ENCODE measurements at places on chromosomes 2 and 18. TPM values are rescaled to one million over a fixed set of nuclear protein-coding genes. Genes with fewer than 3 reads are reported as not detected.

DNA sequence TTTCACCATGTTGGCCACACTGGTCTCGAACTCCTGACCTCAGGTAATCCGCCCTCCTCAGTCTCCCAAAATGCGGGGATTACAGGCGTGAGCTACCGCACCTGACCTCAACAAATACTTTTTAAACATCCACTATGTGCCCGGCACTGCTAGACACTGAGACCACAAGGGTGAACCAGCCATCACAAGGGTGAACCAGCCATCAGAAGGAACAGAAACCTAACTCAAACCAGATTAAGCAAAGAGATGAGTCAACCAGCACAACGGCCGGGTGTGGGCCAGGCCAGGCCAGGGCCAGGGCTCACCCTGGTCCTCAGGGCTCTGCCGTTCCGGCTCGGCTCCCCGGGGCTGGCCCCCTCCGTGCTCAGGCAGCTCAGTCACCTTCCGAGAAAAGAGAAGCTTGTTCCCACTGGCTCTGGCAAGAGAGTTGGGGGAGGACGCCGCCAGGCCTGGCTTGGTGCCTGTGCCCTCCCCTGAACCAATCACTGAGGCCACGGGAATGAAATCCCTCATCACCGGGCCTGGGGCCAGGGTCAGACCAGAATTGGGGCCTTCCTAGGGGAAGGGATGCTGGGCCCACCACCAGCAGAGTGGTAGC lies 4.4 kb downstream of the TEX44 start:
- H3K36me3 ChIP-seq = no peaks in the 10 kb centered on the region
- H3K27me3 ChIP-seq = no peaks in the 10 kb centered on the region
- no peak overlapping the region for H3K4me3 ChIP-seq
- H3K4me1 ChIP-seq = no peaks in the 10 kb centered on the region
- DNase-seq = no peak

The GPR155 gene
- 42.7 TPM for total RNA-seq

DNA sequence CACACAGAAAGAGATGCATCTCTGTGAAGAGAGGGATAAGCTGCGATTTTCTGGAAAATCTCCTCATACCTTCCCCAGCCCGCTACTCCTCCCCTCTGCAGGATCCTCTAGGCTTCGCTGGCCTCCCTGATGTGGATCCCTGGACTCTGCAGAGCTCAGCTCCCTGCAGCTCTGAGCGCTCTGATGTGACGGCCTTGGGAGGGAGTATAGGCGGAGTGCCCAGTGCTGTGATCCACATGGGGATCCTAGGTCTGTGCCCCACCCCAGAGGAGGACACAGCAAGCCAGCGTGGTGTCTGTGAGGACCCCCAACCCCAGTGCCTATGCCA lies 111.0 kb downstream of the GYPC start:
- DNase-seq = no peak
- H3K4me1 ChIP-seq = peaks cover 14% of the 10 kb centered on the region
- no peak overlapping the region for H3K27ac ChIP-seq

- no peaks in the 10 kb centered on the region for H3K27me3 ChIP-seq
- DNase-seq = no peak
- no peak overlapping the region for H3K4me3 ChIP-seq
- H3K27ac ChIP-seq = no peak overlapping the region
Measured at GRCh38 chr2:71609958-71610357, 156.6 kb downstream of the DYSF start.

The DES gene
- not detected for total RNA-seq

The PPP1R1C gene
- not detected for total RNA-seq

GRCh38 chr2:98800330-98801064 lies 69.6 kb upstream of the MGAT4A start:
- no peak for DNase-seq
- H3K36me3 ChIP-seq = no peaks in the 10 kb centered on the region
- H3K4me3 ChIP-seq = no peak overlapping the region

The GALNT13 gene
- total RNA-seq = not detected

The CNTNAP5 gene
- not detected for total RNA-seq

The BCL11A gene
- total RNA-seq = 2.0 TPM

The AP1S3 gene
- 3.7 TPM for total RNA-seq

GRCh38 chr2:10162586-10163497 lies 40.3 kb downstream of the RRM2 start:
- H3K27me3 ChIP-seq = no peaks in the 10 kb centered on the region
- peaks cover 4% of the 10 kb centered on the region for H3K4me1 ChIP-seq
- H3K27ac ChIP-seq = no peak overlapping the region
- DNase-seq = no peak

The UGT1A5 gene
- total RNA-seq = not detected

DNA sequence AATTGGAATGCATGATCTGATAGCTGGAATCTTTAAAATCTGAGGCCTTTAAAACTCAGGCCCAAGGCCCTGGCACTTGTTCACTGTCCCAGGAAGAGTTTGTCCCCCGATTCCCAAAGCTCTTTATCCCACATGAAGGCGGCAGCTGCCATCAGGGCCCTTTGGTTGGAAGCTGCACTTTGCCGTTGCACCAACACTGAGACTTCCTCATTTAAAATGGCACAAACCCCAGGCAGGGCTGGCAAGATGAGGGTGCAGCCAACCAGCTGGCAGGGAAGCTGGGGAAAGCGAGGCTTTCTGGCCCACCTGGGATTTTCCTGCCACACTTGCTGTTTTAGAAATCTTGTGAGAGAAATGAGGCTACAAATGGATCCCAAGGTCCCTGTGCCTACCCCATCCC lies 6.3 kb downstream of the FLACC1 start:
- H3K4me3 ChIP-seq = no peak overlapping the region
- no peaks in the 10 kb centered on the region for H3K4me1 ChIP-seq
- peaks cover 6% of the 10 kb centered on the region for H3K36me3 ChIP-seq
- no peak for DNase-seq
- no peaks in the 10 kb centered on the region for H3K27me3 ChIP-seq

DNA sequence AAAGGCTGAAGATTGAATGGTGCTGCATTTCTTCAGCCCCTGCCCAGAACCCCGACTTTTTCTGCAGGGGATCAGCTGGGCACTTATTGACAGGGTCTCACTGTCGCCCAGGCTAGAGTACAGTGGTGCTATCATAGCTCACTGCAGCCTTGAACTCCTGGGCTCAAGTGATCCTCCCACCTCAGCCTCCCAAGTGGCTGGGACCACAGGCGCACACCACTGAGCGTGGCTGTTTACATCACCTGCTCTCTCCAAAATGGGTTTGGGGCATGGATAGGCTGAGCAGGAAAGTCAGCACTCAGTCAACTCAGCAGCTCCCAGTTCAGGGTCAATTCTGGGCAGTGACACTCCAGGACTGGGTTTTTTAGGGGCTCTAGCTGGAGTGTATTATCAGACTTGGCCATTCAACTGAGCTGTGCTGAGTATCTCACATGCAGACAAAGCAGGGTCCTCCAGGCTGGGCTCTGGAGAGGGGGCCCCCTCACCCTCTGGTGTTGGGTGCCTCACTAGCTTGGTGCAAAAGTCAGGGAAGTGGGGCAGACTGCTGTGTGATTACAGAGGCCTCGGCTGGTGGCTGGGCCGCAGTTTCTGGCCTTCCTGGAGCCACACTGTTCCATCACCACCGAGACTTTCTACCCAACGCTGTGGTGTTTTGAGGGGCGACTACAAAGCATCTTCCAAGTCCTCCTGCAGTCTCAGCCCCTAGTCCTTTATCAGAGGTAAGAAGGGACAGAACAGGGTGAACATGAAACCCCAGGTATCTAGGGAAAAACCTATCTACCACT lies 4.5 kb downstream of the ABHD1 start:
- no peak overlapping the region for H3K27ac ChIP-seq
- no peaks in the 10 kb centered on the region for H3K27me3 ChIP-seq
- no peak overlapping the region for H3K4me3 ChIP-seq
- H3K36me3 ChIP-seq = peaks cover 29% of the 10 kb centered on the region
- DNase-seq = no peak

The CRYGD gene
- total RNA-seq = 0.69 TPM

- DNase-seq = no peak
- H3K27ac ChIP-seq = no peak overlapping the region
- no peak overlapping the region for H3K4me3 ChIP-seq
- H3K36me3 ChIP-seq = no peaks in the 10 kb centered on the region
Measured at GRCh38 chr2:99509387-99509786, 19.6 kb upstream of the REV1 start.

- H3K27ac ChIP-seq = no peak overlapping the region
- no peaks in the 10 kb centered on the region for H3K36me3 ChIP-seq
- no peak for DNase-seq
- H3K4me3 ChIP-seq = no peak overlapping the region
Measured at GRCh38 chr2:143916781-143917180, 603.1 kb downstream of the ZEB2 start.

DNA sequence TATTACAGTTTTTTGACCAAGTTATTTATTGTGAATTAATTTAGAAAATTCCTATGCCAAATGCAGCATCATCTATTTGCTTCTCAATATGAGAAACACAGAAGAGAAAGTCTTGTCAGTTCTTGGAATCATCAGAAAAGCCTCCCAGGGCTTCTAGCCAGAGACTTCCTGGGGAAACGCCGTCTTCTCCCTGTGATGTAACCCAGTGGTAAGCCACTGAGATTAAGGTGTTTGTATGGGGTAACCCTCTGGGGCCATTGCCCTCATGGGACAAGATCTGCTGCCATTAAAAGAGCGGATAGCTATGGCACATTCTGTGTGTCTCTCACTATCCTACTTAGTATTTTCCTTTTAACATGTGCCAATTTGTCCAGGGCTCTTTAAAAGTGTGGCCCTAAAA lies 28.0 kb downstream of the ANKRD29 start:
- no peak for DNase-seq
- no peaks in the 10 kb centered on the region for H3K4me1 ChIP-seq
- no peaks in the 10 kb centered on the region for H3K27me3 ChIP-seq
- H3K36me3 ChIP-seq = no peaks in the 10 kb centered on the region
- no peak overlapping the region for H3K4me3 ChIP-seq

GRCh38 chr2:18814387-18814786 lies 225.0 kb upstream of the NT5C1B start:
- no peak overlapping the region for H3K27ac ChIP-seq
- no peaks in the 10 kb centered on the region for H3K4me1 ChIP-seq
- H3K27me3 ChIP-seq = no peaks in the 10 kb centered on the region
- H3K36me3 ChIP-seq = no peaks in the 10 kb centered on the region
- no peak overlapping the region for H3K4me3 ChIP-seq

DNA sequence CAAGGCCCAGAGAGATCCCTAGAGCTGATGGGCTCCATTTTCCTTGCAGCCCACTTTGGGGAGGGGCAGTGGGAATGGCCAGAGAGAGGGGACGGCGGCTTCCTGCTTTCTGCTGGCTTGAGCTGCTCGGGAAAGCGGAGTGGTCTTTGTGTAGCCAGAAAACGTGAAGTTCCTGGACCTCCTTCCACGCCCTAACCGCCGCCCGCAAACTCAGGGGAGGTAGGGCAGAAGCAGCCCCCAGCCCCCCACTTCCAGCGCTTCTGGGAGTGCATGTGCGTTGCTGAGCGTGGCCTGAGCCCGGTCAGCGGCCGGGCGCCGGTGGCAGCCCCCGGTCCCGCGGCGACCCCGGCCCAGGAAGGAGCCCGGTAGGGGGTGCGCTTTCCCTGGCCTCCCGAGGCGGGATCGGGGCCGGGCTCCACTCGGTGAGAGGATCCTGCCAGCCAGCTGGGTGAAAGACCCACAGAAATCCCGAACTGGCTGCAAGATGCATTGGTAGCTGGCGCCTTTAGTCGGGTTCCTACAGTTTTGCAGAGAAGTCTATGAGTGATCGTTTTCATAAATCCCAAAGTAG lies 25.3 kb upstream of the BOD1L2 start:
- no peak overlapping the region for H3K27ac ChIP-seq
- H3K4me3 ChIP-seq = no peak overlapping the region
- DNase-seq = no peak
- no peaks in the 10 kb centered on the region for H3K36me3 ChIP-seq

GRCh38 chr2:192090911-192091310 lies 103.8 kb downstream of the TMEFF2 start:
- no peaks in the 10 kb centered on the region for H3K4me1 ChIP-seq
- no peak for DNase-seq
- H3K27ac ChIP-seq = no peak overlapping the region
- H3K4me3 ChIP-seq = no peak overlapping the region
- H3K36me3 ChIP-seq = no peaks in the 10 kb centered on the region
- no peaks in the 10 kb centered on the region for H3K27me3 ChIP-seq

DNA sequence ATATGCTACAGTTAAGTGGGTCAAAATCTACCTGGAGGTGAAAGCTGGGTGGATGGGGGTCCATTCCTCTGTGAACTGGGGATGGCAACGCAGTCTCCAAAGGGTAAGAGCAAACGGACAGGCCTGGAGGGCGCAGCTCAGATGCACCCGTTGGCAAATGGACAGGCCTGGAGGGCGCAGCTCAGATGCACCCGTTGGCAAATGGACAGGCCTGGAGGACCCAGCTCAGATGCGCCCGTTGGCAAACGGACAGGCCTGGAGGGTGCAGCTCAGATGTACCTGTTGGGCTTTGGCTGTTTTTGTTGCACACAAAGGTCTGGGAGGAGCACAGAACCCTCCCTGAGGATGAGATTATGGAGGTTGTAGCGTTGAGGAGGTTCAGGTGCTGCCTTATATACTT lies 33.7 kb downstream of the RBFA start:
- H3K4me1 ChIP-seq = no peaks in the 10 kb centered on the region
- H3K4me3 ChIP-seq = no peak overlapping the region
- no peaks in the 10 kb centered on the region for H3K27me3 ChIP-seq
- DNase-seq = no peak
- no peak overlapping the region for H3K27ac ChIP-seq

GRCh38 chr2:48282161-48282680 lies 247.7 kb upstream of the STON1 start:
- no peaks in the 10 kb centered on the region for H3K4me1 ChIP-seq
- no peak for DNase-seq
- no peak overlapping the region for H3K4me3 ChIP-seq
- H3K27ac ChIP-seq = no peak overlapping the region
- no peaks in the 10 kb centered on the region for H3K36me3 ChIP-seq

DNA sequence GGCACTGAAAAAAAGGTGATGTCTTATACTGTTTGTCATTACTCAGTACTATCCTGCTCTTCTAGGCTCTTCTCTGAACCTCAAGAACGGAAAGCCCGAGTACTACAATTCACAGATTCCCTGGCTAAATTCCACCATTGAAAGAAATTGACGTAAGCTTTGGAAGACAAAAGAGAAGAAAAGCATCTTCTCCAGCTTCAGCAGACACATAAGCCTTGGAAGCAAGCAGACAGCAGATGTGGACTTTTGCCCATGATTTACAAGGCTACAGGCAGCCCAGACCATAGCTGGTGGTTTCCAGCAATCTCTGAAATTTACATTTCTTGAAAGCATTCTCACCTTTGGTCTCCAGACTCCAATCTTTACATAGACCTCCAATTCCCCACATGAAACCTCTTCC lies 289.0 kb downstream of the C1D start:
- DNase-seq = no peak
- H3K27me3 ChIP-seq = peaks cover 2% of the 10 kb centered on the region
- H3K36me3 ChIP-seq = no peaks in the 10 kb centered on the region

The NCL gene
- total RNA-seq = 435 TPM

- no peaks in the 10 kb centered on the region for H3K27me3 ChIP-seq
- no peak overlapping the region for H3K27ac ChIP-seq
- no peak for DNase-seq
- H3K4me1 ChIP-seq = no peaks in the 10 kb centered on the region
- H3K4me3 ChIP-seq = no peak overlapping the region
Measured at GRCh38 chr2:57615855-57616556, 430.6 kb upstream of the VRK2 start.

- H3K27me3 ChIP-seq = no peaks in the 10 kb centered on the region
- H3K4me3 ChIP-seq = no peak overlapping the region
- H3K36me3 ChIP-seq = no peaks in the 10 kb centered on the region
- no peak overlapping the region for H3K27ac ChIP-seq
- no peaks in the 10 kb centered on the region for H3K4me1 ChIP-seq
- DNase-seq = no peak
Measured at GRCh38 chr2:198441246-198441645, 636.9 kb downstream of the PLCL1 start.

The TMEM178A gene
- total RNA-seq = not detected

The LBH gene
- 215 TPM for total RNA-seq

The ERBB4 gene
- not detected for total RNA-seq

The DSG2 gene
- total RNA-seq = 0.10 TPM

All from CD4-positive, CD25-positive, alpha-beta regulatory T cell (primary cell).